Glomerular endothelial cell (primary cell): ENCODE measurements at places on chromosomes 12 and 14. TPM values are rescaled to one million over a fixed set of nuclear protein-coding genes. Genes with fewer than 3 reads are reported as not detected.

- no peak for DNase-seq
Observed at GRCh38 chr12:87618199-87618598, 411.0 kb downstream of the C12orf50 start.

The KRT2 gene
- total RNA-seq: not detected in 2 replicates

The KRT75 gene
- total RNA-seq: not detected in 2 replicates

GRCh38 chr12:28189784-28190320, 404 bp upstream of the CCDC91 start:
- no peak for DNase-seq

The ZNF891 gene
- 0.39 and 1.7 TPM in 2 replicates for total RNA-seq

DNA sequence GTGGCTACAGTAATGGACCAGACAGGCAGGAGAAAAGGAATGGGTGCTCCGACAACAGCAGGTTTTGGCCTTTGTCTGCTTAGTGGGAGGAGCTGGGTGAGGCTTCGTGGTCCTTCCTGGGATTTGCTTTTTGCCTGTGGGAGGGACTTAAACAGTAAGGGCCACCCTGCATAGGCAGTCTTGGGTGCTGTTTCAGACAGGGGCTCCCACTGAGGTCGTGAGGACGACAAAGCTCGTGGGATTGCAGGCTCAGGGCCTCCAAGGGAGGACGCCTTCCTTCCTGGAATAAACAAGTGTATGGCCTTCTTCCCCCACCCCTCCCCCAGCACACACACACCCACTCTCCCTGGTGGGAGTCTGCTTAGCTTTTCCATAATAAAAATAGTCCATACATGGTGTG, 63.1 kb downstream of the FZD10 start:
- DNase-seq: no peak

The ISCU gene
- 106 and 164 TPM in 2 replicates for total RNA-seq

The MAPKAPK5 gene
- 32.7 and 40.4 TPM in 2 replicates for total RNA-seq

GRCh38 chr14:34180434-34180833, 229.6 kb upstream of the EGLN3 start:
- no peak for DNase-seq

- no peak for DNase-seq
Observed at GRCh38 chr12:69278814-69279782, 39.7 kb downstream of the CPSF6 start.

DNA sequence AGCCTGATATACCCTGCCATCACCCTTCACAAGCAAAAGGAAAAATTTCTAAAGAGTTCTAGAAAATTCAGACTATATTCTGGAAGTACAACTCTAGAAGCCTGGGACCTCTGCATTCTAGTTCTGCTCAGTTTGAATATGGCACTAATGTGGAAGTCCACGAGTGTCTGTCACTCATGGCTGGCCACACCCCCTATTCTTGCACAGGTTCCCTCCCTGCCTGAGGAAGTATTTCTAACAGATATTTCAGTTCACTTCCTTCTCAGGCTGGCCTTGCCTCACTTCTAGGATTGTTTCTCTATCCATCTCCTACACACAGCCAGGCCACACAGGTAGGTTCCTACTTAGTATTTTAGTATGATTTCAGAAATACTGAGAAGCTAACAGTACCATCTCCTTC, 67.4 kb downstream of the PHLDA1 start:
- no peak for DNase-seq

GRCh38 chr12:103586791-103587370, at the start of gene STAB2:
Gene STAB2 (plus strand): TSS chr12:103587273. CDS start chr12:103587477, 204 bp downstream.
- DNase-seq: no peak

The MYBPC1 gene
- not detected in 2 replicates for total RNA-seq
